ENCODE measurements at places on chromosomes 16 and 17.
A peak's percentile ranks its signal among the peaks of the same experiment; 100 is the strongest.

- DNase-seq = no peak
These were observed 2282.1 kb downstream of the TP53TG3F start for GRCh38 chr16:35741546-35741945.

DNA sequence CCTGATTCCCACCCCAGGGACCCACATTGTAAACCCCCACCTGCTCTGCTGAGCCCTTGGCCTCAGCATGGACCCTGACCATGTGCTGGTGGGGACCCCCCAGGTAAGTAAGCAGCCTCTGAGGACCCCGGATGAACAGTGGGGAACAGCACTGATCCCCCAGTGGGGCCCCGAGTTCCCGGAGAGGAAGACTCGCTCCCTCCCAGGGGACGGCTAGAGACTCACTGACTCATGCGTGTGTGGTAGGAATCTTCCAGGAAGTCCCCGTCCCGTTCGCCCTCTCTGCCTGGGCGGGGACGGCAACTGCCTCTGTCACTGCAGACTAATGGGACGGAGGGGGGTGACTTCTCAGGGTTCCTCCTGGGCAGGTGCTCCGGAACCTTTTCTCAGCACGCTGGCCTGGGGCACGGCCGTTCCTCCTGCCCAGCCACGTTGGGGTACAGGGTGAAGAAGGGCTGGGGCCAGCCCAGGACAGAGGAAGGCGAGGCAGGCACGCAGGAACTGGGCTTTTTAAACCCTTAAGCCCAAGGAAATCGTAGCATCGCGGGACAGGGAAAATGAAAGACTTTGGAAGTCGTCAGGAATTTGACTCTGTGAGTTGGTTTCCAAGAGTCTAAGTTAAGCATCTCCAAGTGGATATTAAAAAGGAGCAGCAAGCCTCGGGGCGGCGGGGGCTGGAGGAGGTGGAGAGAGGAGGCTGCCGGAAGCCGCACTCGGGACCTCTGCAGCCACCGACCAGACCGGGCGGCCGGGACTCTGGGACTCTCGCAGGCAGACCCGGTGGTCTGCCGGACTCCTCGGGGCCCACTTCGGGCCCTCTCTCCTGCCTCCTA lies 178.7 kb downstream of the SEC14L1 start:
- peak; percentile 70 for DNase-seq

GRCh38 chr17:7982173-7982572 lies 20.2 kb upstream of the GUCY2D start:
- no peak for DNase-seq

DNA sequence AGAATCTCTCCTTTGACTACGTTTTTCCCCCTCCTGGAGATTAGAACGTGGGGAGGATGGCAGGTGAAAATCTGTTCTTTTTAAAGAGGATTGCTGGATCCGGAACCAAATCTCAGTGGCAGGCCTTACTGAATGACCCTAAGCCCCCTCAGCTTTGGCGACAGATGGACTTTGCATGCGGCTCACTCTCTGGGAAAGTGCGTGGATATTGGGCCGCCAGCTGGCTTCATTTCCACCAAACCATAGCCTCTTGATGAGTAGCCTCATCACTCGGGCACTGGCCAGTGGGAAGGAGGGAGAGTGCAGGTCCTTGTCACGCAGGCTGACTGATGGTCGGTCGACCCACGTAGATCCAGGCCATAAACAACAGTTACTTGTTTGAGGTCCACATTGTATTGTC lies 31.3 kb upstream of the CCDC182 start:
- DNase-seq = no peak

- DNase-seq = peak; percentile 70
These were observed 581 bp downstream of the PRKCA start for GRCh38 chr17:66302761-66303626.

GRCh38 chr16:71721066-71721740 lies 3.3 kb downstream of the PHLPP2 start:
- DNase-seq = no peak

DNA sequence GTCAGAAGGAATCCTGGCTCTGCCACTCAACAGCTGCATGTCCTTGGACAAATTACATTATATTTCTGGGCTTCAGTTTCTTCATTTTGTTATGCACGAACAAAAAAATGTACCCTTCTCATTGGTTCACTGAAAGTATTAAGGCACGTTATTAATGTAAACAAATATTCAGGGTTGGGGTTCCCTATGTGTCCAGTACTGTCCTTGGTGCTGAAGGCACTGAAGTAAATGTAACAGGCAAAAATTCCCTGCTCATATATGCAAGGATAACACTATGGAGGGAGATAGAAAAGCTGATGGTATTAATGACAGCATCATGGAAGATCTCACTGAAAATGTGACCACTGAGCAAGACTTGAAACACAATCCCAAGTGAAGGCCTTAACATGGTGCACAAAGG lies 386.6 kb downstream of the XYLT1 start:
- DNase-seq = no peak

DNA sequence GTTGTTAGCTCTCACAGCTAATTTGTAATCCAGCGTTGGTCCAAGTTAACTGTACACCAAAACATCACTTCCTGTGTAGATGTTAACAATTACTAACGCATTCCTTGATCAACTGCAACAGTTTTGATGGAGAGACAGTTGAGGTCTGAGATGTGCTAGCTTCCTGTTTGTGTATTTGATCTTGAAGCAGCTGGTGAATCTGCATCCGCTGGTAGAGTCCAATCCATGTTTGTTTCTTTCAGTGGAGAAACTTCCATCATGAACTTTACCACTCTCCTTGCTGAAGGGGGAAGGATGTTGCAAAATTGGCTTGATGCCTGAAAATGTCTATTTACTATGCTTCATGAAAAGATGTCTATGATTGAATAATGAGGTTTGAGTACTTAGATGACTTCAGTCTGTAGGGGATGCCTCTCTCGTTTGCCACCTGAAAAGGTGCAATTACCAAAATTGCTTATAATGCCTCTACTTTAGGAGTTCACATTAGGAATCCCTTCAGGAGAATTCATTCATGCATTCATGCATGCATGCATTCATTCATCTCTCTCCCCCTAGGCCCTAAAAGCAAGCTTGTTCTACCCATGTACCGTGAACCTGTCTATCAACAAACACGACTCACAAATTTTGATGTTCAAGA lies 39.6 kb upstream of the ZKSCAN2 start:
- DNase-seq = no peak

GRCh38 chr17:55704401-55704800 lies 18.3 kb downstream of the TMEM100 start:
- no peak for DNase-seq

DNA sequence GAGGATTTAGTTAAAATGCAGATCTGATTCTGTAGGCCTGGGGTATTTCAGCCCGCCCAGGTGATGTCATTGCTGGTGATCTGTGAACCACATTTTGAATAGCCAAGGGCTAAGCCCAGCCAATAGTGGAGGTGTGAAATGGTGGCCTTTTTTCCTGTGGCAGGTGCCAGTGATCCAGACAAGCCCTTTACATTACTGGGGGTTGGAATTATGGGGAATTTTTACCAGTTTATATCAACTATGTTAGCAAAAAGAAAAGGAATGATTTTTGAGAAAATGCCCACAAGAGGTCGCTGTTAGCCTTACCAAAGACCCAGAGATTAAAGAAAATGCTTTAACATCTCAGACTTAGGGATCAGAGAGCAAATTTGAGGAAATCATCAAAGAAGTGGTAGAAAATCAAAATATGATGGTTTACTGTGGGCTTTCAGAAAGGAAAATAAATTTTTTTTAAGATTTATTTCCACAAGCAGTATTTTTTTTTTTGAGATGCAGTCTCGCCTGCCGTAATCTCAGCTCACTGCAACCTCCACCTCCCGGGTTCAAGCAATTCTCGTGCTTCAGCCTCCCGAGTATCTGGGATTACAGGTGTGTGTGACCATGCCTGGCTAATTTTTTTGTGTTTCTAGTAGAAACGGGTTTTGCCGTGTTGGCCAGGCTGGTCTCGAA lies 3.9 kb downstream of the VPS35L start:
- DNase-seq = peak; percentile 59

GRCh38 chr17:44014133-44014436 lies 678 bp downstream of the TMEM101 start:
- DNase-seq = no peak

GRCh38 chr16:50302472-50303005 lies 36.2 kb downstream of the ADCY7 start:
- no peak for DNase-seq

DNA sequence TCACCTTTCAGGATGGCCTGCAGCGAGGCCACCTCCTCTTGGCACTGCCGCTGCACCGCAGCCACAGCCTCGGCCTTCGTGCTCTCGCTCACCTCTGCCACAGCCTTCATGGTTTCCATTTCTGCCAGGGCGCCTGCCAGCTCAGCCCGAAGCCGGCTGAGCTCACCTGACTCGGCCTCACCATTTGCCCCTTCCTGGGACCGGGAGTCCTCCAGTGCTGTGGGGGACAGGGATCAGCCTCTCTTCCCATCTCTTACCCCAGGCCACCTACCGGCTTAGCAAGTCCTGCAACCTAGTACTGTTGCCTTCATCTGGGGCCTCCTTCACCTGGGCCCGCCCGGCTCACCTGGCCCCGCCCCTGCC lies 658 bp downstream of the RABEP2 start:
- no peak for DNase-seq

DNA sequence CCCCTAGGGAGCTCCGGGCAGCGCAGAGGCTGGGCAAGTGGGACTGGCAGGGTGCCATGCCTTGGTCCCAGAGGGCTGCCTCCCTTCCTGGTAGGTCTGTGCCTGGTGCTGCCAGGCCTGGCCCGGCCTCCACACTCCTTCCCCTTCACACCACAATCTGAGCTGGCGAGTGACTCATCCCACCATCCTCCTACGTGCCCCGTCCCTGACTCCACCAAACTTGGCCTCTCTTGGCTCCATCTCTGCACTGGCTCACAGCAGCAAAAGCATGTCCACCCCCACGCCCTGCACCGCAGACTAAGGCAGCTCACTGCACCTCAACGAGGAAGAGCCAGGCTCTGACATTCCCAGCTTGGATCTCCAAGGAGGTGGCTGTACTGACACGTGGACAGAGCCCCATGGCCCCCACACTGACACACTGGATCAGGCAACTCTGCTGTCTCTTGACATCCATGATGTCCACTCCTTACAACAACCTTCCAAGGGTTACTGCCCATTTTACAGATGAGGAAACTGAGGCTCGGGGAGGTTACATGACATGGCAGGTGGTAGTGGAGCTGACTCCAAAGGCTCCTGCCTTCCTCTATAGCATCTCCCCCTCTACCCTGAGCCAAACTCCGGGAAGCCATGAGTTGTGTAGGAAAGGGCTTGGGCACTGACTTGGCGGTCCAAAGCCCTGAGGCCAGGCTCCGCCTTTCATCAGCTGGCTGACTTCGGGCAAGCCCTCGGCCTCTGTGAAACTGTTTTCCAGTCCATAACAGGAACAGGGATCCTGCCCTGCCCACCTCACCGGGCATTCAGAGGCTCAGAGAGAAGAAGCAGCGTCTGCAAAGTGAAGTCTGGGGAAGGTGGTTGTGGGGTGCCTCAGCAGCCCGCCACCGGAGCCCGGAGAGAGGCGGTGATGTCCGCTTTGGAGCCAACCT lies 20.1 kb upstream of the KRT19 start:
- no peak for DNase-seq

DNA sequence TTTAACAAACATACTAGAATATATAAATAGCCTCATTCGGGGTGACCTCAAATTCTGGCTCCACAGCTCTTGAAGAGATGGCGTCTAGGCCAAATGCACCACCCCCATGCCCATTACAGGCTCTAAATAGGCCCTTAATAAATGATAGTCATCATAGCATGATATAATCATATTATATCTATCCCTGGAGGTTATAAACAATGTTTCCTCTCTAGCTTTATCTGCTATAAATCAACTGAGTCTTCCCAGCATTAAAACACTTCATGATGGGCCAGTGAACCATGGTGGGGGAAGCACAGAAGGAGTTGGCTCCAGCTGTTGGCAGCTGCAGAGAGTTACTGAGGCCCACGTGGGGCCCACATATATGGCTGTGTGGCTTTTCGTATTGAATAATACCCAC lies 214.9 kb upstream of the MPHOSPH6 start:
- no peak for DNase-seq

DNA sequence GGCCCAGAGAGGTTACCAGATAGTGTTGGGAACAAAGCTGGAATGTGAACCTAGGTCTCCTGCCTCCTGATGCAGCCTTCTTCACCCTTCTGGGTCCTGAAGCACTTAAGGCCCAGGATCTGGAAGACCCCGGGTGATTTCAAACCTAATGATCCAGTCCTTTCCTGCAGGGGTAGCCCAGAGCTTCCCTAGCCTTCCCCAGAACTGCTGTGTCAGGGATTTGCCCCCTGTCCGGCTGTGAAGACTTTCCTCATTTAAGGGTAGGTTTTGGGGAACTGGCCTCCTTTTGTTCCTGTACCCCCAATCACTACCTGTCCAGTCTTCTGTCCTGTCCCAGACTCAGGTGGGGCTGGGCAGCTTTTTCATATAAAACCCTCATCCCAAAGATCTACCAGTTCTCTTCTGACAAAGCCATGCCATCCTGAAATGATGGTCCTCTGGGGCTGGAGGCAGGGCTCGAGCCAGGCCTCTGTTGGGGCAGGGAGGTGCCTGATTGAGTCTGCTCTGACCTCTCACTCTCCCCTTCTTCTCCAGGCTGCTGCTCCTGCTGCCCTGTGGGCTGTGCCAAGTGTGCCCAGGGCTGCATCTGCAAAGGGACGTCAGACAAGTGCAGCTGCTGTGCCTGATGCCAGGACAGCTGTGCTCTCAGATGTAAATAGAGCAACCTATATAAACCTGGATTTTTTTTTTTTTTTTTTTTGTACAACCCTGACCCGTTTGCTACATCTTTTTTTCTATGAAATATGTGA lies 1.3 kb downstream of the MT1X start:
- DNase-seq = no peak

All from naive thymus-derived CD8-positive, alpha-beta T cell (primary cell).